ENCODE measurements at places on chromosomes 13 and 19.

DNA sequence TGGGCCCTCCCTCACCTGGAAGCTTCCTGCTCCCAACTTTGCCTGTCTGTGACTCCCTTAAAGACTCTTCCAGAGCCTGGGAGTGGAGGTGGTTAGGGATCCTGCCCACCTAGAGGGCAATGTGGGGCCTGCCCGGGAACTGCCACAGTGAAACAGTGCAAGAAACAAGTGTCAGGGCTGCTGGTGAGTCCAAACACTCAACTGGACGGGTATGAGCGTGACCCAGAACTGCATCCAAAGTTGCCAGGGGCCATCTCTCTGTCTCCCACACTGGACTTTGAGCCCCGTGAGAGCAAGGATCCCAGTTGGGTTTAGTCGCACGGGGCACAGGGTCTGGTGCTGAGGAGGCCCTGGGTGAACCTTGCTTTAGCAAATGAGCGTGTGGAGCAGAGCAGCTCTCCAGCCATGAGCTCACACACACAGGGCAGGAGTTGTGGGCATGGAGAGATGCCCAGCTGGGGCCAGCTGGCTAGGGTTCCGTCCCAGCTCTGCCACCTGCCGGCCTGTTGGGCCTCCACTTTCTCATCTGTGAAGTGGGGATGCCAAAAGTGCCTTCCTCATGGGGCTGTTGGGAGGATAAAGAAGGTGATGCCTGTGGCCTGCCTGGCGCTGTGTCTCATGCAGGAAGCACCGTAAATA, 2.8 kb upstream of the NUMBL start:
- no peak for DNase-seq

GRCh38 chr13:51270623-51271415, 48.6 kb downstream of the FAM124A start:
- DNase-seq: no peak

DNA sequence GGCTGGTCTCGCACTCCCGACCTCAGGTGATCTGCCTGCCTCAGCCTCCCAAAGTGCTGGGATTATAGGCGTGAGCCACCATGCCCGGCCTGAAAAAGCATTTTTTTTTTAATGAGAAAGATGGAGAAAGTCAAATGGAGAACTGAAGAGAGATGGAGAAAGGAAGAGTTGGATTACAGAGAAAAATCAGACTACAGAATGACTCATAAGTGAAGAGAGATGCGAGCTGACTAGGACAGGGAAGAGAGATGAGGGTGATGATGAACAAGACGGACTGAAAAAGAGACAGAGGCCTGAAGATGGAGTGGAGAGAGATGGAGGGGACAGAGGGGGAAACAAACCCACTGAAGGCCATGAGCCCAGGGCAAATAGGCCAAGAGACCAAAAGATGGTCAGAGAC, 1.5 kb downstream of the DHX34 start:
- DNase-seq: no peak

DNA sequence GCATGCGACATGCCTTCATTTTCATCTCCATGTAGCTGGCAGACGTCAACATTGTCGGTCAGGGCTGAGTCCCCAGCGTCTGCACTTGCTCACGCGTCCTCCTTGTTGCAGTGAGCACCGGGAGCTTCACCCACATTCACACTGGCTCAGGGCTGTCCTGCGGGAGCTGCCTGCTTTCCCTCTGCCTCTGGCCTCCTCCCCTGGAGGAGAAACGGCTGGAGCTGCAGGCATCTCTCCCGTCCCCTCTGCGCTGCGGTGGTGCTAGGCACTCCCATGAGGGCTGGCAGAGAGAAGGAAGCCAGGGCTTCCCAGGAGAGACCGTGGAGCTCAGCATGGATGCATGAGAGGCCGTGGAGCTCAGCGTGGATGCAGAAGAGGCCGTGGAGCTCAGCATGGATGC, 18.4 kb upstream of the TMEM255B start:
- no peak for DNase-seq

GRCh38 chr13:75934889-75935288, 298.8 kb downstream of the LMO7 start:
- no peak for DNase-seq

DNA sequence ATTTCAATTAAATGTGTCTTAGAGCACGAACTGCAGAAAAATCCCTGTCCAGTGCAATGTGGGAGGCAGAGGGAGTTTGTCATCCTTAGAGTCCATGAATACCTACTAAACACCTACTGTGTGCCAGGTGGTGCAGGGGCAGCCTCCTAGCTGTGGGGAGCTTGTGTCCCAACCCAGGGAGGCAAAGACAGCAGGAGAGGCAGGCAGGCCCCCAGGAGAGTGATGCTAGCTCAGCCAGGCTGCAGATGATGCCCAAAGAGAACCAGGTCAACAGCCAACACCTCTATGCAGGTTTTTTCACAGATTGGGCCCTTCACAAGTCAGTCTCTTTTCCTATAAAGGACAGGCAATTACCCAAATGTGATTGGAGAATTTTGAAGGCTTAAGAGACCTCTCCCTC, 108.2 kb upstream of the UQCRFS1 start:
- DNase-seq: no peak

DNA sequence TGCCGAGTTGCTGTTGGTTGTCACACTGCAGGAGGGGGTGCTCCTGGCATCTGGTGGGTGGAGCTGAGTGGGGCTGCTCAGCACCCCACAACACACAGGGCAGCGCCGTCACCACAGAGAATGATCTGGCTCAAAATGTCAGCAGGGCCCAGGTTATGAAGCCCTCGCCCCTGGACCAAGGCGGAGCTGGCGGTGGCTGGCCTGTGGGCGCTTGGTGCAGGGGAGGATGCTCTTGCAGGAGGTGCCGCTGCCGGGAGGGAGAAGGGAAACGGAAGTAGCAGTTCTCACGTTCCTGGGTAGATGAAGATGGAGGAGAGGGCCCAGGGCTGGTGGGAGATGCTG, 14.2 kb upstream of the LENG8 start:
- no peak for DNase-seq

DNA sequence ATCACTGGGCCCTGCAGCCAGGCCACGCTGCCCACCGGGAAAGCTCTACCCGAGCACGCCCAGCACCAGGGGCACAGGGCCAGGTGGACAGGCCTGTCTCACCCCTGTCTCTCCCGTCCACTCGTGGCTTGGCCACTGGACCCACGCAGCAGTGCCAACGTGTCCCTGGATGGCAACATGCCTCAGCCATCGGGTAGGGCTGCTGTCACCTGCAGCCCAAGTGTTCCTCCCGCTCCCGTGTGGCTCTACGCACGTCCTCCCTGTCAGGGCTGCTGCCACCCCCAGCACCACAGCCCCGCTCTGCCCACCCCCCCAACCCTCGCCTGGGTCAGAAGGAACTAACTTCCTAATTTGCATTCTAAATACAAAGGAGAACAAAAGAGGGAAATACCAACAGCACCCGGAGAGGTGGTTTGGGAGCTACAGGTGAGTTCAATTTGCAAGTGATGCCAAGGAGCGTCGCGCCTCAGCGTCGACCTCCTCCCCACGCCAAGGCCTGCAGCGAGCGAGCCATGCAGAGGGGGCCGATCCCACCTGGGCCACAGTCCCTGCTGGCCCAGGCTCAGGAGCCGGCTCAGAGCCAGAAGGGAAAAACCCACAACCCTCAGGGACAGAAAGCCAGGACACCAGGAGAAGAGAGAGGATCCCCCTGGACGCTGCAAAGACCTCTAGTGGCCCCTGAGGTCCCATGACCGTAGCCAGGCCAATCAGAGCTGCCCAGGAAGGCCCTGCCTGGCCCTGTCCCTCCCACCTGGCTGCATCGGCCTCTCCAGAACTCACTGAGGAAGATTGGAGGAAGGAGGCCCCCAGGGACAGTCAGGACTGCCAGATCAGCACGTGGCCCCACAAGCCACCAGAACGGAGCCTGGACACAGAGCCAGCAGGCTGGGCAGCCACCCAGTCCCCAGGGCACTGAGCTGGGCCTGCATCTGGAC, 128.4 kb upstream of the SPACA7 start:
- DNase-seq: no peak

DNA sequence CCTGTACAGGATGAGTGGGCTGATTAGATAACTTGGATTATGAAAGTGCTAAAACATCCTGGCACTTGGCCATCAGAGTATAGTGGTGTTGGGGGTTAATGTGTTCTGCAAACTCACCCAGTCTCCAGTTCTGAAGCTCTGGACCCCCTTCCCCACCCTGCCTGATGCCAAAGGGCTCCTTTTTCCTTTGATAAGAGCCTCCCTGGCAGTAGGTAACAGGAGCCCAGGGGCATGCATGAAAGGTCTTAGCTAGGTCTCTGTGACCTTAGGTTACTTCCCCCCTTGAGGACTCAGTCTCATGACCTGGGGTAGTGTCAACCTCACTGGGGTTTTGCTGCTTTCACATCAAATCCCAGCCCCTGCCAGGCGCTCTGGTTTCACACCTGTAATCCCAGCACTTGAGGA, 2.5 kb downstream of the RPS28 start:
- DNase-seq: peak; percentile 17

- no peak for DNase-seq
Measured at GRCh38 chr13:60411983-60412382, 15.0 kb downstream of the TDRD3 start.

DNA sequence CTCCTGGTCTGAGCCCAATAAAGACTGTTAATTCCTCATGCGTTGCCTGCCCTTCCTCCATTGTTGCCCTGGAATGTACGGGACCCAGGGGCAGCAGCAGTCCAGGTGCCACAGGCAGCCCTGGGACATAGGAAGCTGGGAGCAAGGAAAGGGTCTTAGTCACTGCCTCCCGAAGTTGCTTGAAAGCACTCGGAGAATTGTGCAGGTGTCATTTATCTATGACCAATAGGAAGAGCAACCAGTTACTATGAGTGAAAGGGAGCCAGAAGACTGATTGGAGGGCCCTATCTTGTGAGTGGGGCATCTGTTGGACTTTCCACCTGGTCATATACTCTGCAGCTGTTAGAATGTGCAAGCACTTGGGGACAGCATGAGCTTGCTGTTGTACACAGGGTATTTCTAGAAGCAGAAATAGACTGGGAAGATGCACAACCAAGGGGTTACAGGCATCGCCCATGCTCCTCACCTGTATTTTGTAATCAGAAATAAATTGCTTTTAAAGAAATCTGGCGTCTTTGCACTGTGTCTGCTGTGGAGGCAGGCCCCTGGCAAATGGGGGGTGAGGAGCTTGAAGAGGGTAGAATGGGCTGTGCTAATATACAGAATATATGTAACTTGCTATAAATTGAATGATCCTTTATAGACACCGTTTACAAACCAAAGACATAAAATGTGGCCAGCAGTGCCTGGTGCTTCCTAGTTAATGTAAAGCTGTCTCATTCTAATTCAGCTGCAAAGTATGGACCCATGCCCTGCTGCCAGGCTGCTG, 4.2 kb upstream of the RPS11 start:
- DNase-seq: no peak

GRCh38 chr13:95193509-95194230, 107.6 kb downstream of the ABCC4 start:
- no peak for DNase-seq

DNA sequence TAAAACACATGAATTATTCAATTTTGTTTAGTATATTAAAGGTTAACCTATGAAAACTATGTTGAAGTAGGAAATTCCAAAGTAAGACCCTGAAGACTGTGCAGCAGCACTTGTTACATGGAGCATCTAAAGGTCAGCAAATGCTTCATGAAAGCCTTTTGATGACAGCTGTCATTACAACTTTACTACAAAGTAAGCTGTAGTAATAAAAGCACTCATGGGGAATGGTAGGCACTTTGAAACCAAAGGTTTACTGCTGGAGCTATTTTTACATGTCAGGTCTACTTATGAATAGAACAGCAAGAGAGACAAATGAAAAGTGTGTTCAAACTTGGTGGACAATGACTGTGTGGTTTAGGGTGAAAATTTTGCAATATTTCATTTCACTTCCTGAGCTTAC, 672.5 kb upstream of the PCDH20 start:
- no peak for DNase-seq

GRCh38 chr13:23965346-23965745, 68.0 kb upstream of the C1QTNF9B start:
- no peak for DNase-seq

DNA sequence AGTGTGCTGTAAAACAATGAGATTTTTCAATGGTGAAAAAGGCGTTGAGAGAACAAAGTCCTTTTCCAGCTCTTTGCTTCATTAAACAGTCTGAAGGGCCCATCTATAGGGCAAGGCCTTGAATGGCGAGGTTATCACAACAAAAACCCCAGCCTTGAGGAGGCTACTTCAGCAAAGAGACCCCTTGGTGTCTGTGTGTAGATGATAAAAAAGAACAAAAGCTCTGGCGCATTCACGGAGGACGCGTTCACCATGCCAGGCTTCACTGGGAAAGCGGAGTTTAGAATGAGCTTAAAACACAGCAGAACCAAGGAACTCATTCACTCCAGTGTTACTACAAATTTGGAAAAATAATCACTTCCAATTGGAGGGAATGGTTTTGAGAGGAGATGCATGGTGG, 530.0 kb upstream of the ARGLU1 start:
- no peak for DNase-seq

DNA sequence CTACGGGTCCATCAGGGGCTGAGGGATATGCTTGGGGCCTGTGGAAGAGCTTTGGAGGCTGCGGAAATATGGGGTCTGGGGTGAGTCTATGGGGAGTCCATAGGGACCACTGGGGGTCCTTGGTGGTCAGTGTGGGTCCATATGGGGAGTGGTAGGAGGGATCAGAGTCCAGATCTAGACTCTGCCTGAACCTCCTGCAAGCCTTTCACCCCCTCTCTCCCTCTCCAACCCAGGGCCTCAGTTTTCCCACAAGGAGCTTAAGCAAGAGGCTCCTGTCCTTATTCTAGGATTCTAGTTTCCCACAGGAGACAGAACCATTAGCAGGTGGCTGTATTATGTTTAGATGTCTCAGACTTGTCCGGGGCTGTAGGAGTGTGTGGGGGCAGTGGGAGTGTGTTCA, 161.9 kb upstream of the TSHZ3 start:
- no peak for DNase-seq

- no peak for DNase-seq
Measured at GRCh38 chr19:39425744-39426143, 10.0 kb downstream of the RPS16 start.

DNA sequence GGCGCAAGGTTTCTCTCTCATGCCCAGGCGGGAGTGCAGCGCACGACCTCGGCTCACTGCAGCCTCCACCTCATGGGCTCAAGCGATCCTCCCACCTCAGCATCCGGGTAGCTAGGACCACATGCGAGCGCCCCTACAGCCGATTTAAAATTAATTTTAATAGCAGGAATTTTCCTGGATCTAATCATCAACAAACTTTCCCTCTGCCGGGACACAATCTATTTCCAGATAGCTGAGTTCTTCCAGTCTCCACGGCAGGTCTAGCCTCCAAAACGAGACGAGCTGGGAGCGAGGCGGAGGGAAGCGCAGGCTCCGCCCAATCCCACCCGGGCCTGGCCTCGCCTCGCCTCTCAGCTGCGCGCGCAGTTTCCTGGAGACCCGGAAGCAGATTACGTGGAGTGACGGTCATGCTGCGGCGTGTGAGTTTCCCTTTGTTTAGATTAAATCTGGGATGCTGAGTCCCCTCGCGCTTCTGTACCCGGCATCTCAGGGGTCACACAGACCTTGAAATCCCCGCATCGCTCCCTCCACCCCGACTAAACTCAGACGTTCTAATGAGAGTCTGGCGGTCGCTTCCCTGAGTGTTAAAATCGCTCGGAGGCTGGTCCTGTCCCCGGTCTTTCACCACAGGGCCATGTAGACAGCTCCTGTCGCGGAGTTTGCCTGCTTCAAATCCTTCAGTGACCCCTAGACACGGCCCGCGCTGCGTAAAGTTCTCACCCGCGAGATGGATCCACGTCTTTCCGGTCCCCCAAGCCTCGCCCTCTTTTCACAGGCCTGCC, at the start of gene ZNF880:
TSS of gene ZNF880 (plus strand) at position 365 of the 782 bp plus-strand sequence. CDS start at position 408, 43 bp downstream.
- no peak for DNase-seq

Measured in OCI-LY7 (cell line).